ENCODE measurements at places on chromosomes 4 and X. TPM values are rescaled to one million over a fixed set of nuclear protein-coding genes. Genes with fewer than 3 reads are reported as not detected.

Gene CXCL8
- total RNA-seq: 2.4 TPM

Gene MFAP3L
- total RNA-seq: 0.82 TPM

Gene GAGE12J
- total RNA-seq: not detected

Gene RTL5
- 4.3 TPM for total RNA-seq

Gene TEX11
- total RNA-seq: not detected

Gene FDCSP
- not detected for total RNA-seq

Gene RS1
- total RNA-seq: not detected

Gene TMEM165
- 112 TPM for total RNA-seq

Gene KDR
- 2.5 TPM for total RNA-seq

Gene PPARGC1A
- total RNA-seq: 0.81 TPM

Gene CXCL11
- total RNA-seq: not detected

Gene SLC7A11
- 21.8 TPM for total RNA-seq

Gene C4orf46
- 4.3 TPM for total RNA-seq

Gene GPRASP1
- 11.5 TPM for total RNA-seq

Gene AMTN
- not detected for total RNA-seq

Gene SPIN2A
- not detected for total RNA-seq

Gene SOX3
- total RNA-seq: not detected

Gene CCDC160
- not detected for total RNA-seq

Gene CHST7
- 4.2 TPM for total RNA-seq

Gene TAF7L
- 0.98 TPM for total RNA-seq

Gene CHIC1
- total RNA-seq: 17.5 TPM

Gene SHROOM3
- total RNA-seq: 18.0 TPM

Gene NLGN4X
- 0.08 TPM for total RNA-seq

Gene SHOX
- total RNA-seq: not detected

Gene PRSS12
- 27.1 TPM for total RNA-seq

Gene NXF2
- total RNA-seq: not detected

Gene ANKRD50
- total RNA-seq: 22.2 TPM

Gene MAOB
- not detected for total RNA-seq

Gene TRPC5OS
- total RNA-seq: not detected

Gene FAM50A
- total RNA-seq: 39.0 TPM
